ENCODE measurements at places on chromosomes 7 and 10.

DNA sequence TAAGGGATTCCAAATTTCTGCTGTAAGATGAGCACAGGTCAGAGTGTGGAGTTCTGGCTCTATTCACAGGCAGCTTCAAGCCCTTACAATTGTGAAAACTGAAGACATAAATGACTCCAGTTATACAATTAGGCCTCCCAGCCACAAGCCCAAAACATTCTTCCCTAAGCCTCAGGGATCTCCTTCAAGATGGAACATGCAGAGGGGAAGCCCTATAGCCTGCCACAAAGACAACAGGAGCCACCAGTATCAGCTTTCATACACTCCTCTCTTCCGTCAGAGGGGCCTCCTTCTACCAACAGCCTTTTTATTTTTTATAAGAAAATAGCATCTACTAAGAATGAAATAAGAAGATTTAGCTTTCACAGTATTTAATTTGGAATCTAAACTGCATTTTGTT lies 46.5 kb downstream of the DLD start:
- DNase-seq = peak; percentile 43

- DNase-seq = peak; percentile 18
Measured at GRCh38 chr7:106486331-106486730, 174.6 kb downstream of the CCDC71L start.

GRCh38 chr7:128425850-128426249 lies 16.1 kb upstream of the IMPDH1 start:
- DNase-seq = peak; percentile 79

DNA sequence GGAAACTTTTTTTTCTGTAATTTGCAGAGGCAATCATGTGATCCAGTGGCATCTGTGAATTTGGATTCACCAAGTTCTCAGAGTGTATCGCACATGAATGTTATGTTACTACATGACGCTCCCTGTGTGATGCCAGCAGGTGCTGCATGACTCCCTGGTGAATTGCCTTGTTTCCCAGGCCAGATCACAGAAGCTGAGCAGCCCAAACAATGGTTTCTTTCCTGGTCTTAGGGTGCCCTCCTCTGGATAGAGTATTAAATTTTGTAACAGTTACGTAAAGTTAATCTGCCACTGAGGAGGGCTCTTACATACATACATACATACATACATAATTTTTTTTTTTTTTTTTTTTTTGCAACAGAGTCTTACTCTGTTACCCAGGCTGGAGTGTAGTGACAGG lies 3.6 kb downstream of the ZSCAN21 start:
- DNase-seq = peak; percentile 62

DNA sequence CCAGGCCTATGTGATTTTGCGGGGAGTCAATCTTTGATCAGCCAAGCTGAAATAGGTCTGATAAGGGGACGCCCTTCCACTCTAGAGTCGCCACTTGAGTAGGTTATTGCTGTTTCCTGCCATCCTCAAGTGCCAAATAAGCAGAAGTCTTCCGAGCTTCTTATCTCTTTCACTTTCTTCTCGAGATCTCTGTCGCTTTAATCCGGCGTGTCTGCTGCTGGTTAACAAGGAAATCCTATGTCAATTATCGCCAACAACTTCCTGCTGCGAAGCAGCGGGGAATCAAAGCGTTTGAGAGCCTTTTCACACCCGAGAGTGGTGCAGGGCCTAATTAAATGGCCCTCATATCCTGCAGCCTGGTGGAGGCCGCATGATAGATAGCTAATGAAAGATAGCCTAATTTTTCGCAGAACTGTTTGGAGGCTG lies 215.9 kb downstream of the RAB11FIP2 start:
- DNase-seq = peak; percentile 57

DNA sequence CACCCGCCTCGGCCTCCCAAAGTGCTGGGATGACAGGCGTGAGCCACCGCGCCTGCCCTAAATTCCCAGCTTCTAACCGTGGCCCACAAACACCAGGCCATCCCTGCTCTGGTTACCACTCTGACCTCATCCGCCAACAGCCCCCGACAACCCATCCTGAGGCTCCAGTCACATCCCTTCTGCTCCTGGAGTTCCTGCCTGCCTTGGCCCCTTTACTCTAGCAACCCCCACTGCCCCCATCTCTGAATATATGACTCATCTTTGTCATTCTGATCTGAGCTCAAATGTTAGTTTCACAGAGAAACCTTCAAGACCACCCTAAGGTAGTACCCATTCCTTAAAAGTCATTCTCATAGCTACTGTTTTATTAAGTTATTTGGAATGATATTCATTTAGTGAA lies 26.6 kb downstream of the RHEB start:
- no peak for DNase-seq

DNA sequence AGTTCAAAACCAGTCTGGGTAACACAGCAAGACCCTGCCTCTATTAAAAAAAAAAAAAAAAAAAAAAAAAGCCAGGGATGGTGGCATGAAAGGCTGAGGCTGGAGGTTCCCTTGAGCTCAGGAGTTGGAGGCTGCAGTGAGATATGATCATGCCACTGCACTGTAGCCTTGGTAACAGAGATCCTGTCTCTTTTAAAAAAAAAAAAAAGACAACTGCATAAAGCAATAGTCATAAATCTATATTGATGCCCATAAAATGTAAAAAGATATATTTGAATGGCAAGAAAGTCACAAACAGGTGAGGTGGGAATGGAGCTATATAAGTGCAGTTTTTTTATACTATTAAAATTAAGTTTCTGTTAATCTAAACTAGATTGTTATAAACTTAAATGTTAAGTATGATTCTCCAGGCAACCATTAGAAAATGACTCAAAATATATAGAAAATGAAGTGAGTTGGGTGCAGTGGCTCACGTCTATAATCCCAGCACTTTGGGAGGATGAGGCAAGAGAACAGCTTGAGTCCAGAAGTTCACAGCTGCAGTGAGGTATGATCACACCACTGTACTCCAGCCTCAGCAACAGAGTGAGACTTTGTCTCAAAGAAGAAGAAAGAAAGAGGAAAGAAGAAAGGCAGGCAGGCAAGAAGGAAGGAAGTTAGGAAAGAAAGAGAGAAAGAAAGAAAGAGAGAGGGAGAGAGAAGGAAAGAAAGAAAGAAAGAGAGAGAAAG lies 13.4 kb upstream of the HNRNPH3 start:
- DNase-seq = no peak

DNA sequence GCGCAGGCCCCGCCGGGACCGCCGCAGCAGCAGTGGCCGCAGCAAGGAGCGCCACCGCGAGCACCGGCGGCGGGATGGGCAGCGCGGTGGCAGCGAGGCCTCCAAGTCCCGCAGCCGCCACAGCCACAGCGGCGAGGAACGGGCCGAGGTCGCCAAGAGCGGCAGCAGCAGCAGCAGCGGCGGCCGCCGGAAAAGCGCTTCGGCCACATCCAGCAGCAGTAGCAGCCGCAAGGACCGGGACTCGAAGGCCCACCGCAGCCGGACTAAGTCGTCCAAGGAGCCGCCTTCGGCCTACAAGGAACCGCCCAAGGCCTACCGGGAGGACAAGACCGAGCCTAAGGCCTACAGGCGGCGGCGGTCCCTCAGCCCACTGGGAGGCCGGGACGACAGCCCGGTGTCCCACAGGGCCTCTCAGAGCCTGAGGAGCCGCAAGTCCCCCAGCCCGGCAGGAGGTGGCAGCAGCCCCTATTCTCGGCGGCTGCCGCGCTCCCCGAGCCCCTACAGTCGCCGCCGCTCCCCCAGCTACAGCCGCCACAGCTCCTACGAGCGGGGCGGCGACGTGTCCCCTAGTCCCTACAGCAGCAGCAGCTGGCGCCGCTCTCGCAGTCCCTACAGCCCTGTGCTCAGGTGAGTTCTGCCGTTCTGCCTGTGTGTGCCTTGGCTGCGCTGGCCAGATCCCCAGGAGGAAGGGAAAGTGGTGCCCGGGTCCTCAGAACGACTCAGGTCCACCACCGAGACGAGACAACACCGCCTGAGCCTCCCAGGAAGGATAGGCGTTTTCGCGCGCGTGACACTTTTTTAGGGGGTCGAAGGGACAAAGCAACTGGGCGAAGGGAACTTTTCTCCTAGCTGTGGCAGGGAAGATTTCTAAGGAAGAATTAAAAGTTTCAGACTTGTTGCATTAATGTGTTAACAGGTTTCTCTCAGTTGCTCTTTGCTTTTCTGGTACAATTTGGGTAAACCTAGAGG lies 1.5 kb downstream of the CDK13 start:
- peak; percentile 83 for DNase-seq

DNA sequence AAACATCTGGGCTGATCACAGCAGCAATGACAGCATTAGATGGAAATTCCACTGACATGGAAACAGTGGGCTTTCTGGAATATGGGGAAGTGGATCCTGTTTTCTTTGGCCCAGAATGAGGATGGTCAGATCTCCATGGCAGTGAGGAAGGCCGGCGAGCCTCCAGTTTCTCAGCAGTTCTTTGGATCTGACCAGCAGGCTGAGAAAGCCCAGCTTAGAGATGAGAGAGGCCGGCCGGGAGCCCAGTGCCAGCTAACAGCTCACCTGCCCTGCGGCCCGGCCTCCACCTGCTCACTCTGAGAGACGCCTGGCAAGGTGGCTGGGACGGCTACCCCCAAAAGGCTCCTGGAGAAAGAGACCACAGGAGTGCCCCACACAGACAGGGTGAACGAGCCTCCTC lies 24.2 kb downstream of the GPER1 start:
- DNase-seq = no peak

DNA sequence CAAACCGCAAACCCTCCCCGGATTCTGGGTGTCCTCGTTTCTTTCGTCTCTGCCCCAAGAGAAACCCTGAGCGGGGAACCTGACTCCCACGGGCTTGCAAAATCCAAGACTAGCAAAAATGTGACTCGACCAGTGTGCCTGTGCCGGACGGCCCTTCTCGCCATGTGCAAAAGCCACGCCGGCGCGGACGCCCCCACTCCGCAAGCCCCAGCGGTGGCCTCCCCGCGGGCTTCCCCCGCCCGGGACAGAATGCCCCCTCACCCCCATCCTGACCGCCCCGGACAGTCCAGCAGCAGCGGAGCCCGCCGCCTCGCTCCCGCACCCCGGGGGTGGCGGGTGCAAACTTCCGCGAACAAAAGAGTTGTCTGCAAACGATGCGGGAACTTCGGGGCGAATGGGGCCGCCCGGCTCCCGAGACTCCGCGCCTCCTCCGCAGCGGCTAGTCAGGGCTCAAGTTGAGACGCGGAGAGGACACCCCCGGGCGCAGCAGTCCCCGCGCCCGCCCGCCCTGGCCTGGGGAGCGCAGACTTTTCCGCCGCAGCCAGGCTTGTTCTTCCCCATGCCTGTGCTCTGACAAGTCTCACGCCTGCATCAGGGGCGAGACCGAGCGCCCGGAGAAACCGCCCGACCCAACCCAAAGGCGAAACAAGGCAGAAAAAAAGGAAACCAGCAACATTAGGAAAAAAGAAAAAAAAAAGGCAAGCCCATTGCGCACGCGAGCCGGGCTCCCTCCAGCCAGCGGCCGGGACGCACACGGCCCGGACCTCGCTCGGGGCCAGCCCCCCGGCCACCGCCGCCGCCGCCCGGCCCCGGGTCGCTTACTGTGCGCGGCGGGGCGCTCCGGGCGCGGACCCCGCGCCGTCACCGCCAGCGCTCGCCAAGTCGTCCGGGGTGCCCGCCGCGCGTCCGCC lies 732 bp downstream of the FAM53B start:
- DNase-seq = peak; percentile 79

- no peak for DNase-seq
Measured at GRCh38 chr10:89275383-89275782, 23.8 kb upstream of the LIPA start.

- DNase-seq = peak; percentile 75
Measured at GRCh38 chr7:106421181-106421762, 136.5 kb upstream of the NAMPT start.

GRCh38 chr7:121753944-121754343 lies 119.0 kb upstream of the PTPRZ1 start:
- DNase-seq = no peak

- no peak for DNase-seq
Measured at GRCh38 chr10:29923416-29923965, 135.9 kb downstream of the JCAD start.

GRCh38 chr10:129390147-129390546 lies 76.9 kb upstream of the MGMT start:
- DNase-seq = no peak

DNA sequence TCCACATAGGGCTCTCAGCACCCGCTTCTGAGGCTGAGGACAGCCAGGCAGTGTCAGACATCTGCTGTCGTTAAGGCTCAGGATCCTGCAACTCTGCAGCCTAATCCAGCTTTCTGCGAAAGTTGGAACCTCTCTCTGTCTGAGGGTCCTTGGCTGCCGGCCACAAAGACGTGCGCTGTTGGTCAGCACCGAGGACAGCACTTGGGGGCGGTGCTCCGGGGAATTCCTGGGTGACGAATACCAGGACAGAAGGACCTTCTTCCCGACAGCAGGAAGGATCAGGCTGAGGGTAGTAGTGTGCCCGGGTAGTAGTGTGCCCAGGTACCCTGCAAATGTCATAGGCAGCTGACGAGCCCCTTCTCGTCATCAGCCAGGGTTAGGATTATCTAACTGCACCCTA lies 16.0 kb upstream of the RASGEF1A start:
- peak; percentile 75 for DNase-seq

DNA sequence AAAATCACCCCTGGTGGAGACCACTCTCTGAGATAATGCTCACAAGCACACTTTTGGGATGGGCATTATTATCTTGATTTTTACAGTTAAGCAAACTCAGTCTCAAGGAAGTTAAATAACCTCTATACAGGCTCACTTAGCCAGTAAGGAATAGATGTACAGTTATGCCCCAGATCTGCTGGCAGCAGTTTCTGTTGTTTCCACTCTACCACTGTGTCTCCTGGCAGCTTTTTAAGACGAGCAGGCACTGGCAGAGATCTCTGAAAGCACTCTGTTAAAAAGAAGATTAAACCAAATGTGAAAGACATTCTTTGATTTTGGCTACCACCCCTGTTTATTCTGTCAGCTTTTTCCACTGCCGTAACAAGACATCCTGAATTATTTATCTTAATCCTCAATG lies 73.2 kb downstream of the SRI start:
- DNase-seq = no peak

DNA sequence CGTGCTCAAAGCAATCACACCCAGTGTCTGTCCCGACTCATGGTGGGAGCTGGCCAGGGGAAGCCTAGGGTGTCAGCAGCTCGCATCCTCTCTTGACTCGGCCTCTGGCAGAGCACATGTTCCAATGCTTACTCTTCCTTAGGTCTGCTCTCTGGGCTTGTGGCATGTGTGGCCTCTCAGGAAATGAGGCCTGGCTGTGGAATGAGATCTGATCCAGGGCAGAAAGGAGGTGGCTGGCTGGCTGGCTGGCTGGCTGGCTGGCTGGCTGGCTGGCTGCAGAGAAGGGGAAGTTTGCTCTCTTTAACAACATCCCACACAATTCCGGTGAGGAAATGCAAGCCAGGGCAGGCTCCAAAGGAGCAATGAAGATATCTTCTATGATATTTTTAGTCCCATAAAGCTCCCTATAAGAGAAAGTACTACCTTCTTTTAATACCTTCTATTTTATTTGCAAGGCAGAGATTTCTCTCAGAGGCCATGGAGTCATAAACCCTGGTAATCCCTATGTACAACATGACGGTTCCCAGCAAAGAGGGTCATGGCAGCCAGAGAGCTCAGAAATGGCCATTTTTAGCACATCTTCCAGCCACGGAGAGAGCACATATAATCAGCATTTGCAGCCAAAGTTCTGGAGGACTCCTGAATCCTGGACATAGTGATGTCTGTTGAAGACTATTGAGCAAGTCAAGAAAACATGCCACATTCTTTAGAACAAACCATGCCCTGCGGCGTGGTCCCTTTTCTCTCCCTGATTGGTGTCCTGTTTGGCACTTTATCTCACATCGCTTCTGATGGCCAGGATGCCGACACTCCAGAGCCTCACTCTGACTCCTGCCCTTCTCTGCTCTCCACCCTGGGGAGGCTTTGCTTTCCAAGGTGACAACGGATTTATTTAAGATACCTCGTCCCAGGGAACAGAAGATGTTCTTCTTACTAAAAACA lies 153.7 kb downstream of the FANK1 start:
- no peak for DNase-seq

All from eye (tissue), 1 donor.